Activated CD4-positive, alpha-beta T cell treated with anti-CD3 and anti-CD28 coated beads, Interleukin-2, amount 10 ng/mL, durations not matched to agents 7 days and 5 days (primary cell): ENCODE measurements at places on chromosomes 4 and X.

DNA sequence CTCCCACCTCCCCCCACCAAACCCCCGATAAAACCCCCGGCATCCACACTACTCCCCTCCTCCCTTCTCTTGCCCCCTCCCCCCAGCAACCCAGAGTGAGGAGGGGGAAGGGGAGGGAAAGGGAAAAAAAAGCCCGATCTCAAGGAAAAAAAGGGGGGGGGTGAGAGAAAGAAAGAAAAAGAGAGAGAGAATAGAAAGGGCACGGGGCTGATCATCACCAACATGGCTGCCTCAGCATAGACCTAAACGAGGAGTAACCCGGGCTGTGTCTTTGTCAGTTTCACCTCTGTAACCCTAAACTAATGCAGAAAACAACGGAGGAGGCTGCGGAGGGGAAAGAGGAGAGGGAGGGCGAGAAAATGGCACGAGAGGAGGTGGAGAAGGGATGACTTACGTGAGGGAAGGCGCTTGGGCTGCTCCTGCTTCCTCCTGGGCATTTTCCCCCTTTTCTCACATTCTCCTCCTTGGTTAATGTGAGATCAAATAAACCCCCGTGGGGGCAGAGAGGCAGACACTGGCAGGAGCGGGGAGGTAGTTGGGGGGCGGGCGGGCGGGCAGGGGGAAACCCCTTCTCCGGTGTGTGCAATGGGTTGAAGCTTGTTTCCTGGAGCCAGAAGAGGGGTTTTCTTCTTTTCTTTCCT, 532 bp downstream of the ZNF827 start:
- peak; percentile 58 for DNase-seq
- peaks cover 35% of the 10 kb centered on the region for H3K4me1 ChIP-seq
- H3K4me3 ChIP-seq = peak overlapping the region; percentile 99
- H3K36me3 ChIP-seq = peaks cover 8% of the 10 kb centered on the region
- H3K27ac ChIP-seq = peak overlapping the region; percentile 93

DNA sequence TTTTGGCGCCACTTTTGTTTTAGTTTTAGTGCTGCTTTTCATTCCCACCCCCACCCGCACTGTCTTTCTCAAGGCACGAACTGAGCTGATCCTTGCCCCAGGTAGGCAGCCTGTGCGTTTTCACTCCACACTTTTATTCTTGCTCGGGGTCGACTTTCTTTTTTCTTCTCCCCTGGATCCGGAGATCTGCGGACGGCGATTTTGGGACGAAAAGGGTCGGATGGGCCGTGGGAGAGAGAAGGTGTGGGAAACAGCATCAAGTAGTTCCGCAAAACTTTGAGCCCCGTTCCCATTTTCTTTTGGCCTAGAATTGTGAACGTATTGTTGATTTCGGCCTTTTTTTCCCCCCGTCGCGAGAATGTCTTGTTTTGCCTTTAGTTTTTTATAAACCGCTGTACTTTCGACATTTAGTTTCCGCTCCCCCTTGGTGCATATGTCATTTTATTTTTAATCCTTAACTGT, 531 bp downstream of the STAG2 start:
- peaks cover 19% of the 10 kb centered on the region for H3K36me3 ChIP-seq
- H3K4me3 ChIP-seq = peak overlapping the region; percentile 92
- peak; percentile 13 for DNase-seq

DNA sequence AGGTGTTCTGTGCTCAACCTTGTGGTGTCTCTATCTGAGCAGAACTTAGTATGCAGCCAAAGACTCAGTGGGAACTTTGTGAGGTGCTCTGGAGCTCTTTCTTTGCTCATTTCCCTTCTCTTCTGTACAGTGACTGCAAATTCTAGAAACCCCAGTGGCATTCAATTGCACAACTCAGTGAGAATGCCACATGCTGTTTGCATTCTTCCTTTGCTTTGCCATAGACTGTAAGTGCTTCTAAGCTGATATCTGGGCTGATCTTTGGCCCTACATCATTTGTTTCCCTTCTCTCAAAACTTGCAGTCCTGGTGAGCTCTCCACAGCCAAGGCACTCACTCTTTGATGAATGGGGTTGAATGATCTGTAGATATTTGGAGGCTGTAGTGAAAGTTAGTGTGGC, 7.0 kb downstream of the PNMA3 start:
- H3K4me3 ChIP-seq = no peak overlapping the region
- no peak overlapping the region for H3K27ac ChIP-seq
- peaks cover 2% of the 10 kb centered on the region for H3K27me3 ChIP-seq
- DNase-seq = no peak
- no peaks in the 10 kb centered on the region for H3K36me3 ChIP-seq
- no peaks in the 10 kb centered on the region for H3K4me1 ChIP-seq

DNA sequence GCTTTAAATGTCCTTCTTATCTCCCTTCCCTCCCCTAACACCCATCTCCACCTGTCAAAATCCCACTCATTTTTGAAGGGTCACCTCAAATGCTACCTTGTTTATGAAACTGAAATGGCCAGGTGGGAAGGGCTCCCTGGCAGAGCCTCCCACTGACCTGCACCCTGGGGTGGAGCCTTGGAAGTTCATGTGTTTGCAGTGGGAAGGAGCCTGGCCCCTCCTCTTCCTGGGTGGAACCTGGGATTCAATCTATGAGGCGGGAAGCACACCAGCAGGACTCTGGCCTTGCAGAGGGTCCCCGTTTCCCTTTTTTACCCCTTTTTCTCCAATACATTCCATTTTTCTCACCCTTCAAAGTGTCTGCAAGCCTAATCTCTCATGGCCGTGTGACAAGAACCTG, 197.4 kb downstream of the ENOX2 start:
- H3K27ac ChIP-seq = no peak overlapping the region
- no peak for DNase-seq
- H3K27me3 ChIP-seq = no peaks in the 10 kb centered on the region
- H3K4me1 ChIP-seq = no peaks in the 10 kb centered on the region
- no peaks in the 10 kb centered on the region for H3K36me3 ChIP-seq

DNA sequence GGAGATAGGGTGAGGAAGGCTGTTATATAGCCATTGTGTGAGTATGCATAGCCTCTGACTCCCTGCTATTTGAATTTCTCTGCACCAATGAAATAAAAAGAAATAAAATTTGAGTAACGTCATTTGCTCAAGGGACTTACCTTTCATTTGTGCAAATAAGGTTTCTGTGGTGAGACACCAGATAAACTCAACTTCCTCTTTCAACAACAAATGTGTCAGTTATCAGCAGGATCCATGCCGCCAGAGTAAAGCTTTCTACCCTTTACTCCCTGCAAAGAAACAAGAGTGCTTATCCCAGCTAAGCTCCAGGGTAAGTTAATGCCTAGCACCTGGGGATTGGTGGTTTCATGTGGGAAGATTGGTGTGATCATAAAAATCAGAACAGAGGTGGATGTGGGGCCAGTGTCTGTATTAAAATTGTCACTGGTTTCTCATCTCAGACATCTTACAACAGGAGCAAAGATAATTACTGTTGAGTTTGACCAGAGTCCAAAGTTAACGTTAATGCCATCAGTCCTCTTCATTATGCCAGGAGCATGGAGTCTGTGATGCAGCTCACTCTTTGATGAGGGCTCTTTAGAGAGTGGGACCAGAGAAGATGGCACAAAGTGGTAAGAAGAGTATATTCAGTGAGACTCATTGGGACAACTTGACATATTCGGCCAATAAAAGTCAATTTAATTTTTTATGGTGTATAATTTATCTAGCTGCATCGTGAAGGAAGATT, at the start of gene P2RY10:
Gene P2RY10, plus strand, starts transcription at position 206 of the 727 bp plus-strand sequence. CDS start 15,130 bp downstream, outside the sequence.
- peak within 1 kb of the TSS; percentile 93 for H3K4me3 ChIP-seq
- DNase-seq = peak; percentile 41
- H3K4me1 ChIP-seq = peaks cover 52% of the 10 kb centered on the region
- no peaks in the 10 kb centered on the region for H3K27me3 ChIP-seq
- H3K27ac ChIP-seq = peak within 1 kb of the TSS; percentile 97
